ENCODE measurements at places on chromosomes 4 and X. TPM values are rescaled to one million over a fixed set of nuclear protein-coding genes. Genes with fewer than 3 reads are reported as not detected.

Gene NWD2
- polyA plus RNA-seq = 0.16 TPM

Gene NSUN7
- polyA plus RNA-seq = 0.51 TPM

Gene ASB12
- 1.5 TPM for polyA plus RNA-seq

Gene USP27X
- 10.3 TPM for polyA plus RNA-seq

Gene PASD1
- not detected for polyA plus RNA-seq

Gene ARAP2
- polyA plus RNA-seq = 2.1 TPM

Gene INPP4B
- 0.30 TPM for polyA plus RNA-seq

Gene C4orf54
- polyA plus RNA-seq = not detected

Gene RRH
- polyA plus RNA-seq = 1.2 TPM

Gene DKK2
- 0.33 TPM for polyA plus RNA-seq

Gene EXOC1L
- polyA plus RNA-seq = not detected

Gene CTBP1
- 325 TPM for polyA plus RNA-seq

Gene SUPT20HL2
- not detected for polyA plus RNA-seq

Gene HTN1
- not detected for polyA plus RNA-seq

Gene SPARCL1
- not detected for polyA plus RNA-seq

Gene AWAT2
- polyA plus RNA-seq = not detected

Gene CSAG1
- polyA plus RNA-seq = not detected

Gene SMR3B
- not detected for polyA plus RNA-seq

Gene RASL11B
- 2.1 TPM for polyA plus RNA-seq

Gene TBC1D8B
- 2.1 TPM for polyA plus RNA-seq

Gene STOX2
- 26.1 TPM for polyA plus RNA-seq

Gene CT47C1
- polyA plus RNA-seq = not detected

Gene SULT1B1
- polyA plus RNA-seq = not detected

Gene XAGE2
- polyA plus RNA-seq = not detected

Gene SH3RF1
- 3.1 TPM for polyA plus RNA-seq

Gene FGFBP2
- not detected for polyA plus RNA-seq

Gene PRKG2
- polyA plus RNA-seq = 0.16 TPM

Gene PABPC4L
- not detected for polyA plus RNA-seq

Gene DCAF12L2
- polyA plus RNA-seq = 1.8 TPM

Gene RNF175
- 37.8 TPM for polyA plus RNA-seq

Gene CYP4V2
- polyA plus RNA-seq = 5.8 TPM

Gene ARHGEF6
- 1.4 TPM for polyA plus RNA-seq

Gene SPIN2A
- polyA plus RNA-seq = 2.5 TPM

Gene GRIA3
- polyA plus RNA-seq = 7.8 TPM

Gene SLC4A4
- polyA plus RNA-seq = 9.2 TPM

Gene MTMR8
- polyA plus RNA-seq = 2.1 TPM

Gene MED28
- 31.8 TPM for polyA plus RNA-seq

Gene TEX13D
- polyA plus RNA-seq = not detected

Gene ANKRD37
- 2.6 TPM for polyA plus RNA-seq

Gene AFM
- polyA plus RNA-seq = not detected

Gene TRIM60
- polyA plus RNA-seq = not detected
